ENCODE measurements at places on chromosomes 16 and 17.

DNA sequence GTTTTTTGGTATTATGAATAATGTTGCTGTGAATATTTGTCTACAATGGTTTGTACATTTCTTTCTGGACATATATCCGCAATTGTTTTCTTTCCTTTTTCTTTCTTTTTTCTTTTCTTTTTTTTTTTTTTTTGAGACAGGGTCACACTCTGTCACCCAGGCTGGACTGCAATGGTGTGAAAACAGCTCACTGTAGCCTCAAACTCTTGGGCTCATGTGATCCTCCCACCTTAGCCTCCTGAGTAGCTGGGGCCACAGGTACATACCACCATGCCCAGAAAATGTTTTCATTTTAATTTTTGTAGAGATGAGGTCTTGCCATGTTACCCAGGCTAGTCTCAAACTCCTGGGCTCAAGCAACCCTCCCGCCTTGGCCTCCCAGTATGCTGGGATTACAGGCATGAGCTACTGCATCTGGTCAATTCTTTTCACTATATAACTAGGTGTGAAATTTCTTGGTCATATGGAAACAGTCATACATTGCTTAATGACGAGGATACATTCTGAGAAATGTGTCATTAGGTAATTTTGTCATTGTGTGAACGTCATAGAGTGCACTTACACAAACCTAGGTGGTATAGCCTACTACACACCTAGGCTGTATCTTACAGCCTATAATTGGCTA is 15.2 kb downstream of the IL21R start:
- no peak for DNase-seq

- DNase-seq: no peak
These were observed 22.0 kb upstream of the ALDH3A1 start for GRCh38 chr17:19769946-19770652.

- no peak for DNase-seq
These were observed 312.3 kb upstream of the KCNJ16 start for GRCh38 chr17:69762766-69763165.

DNA sequence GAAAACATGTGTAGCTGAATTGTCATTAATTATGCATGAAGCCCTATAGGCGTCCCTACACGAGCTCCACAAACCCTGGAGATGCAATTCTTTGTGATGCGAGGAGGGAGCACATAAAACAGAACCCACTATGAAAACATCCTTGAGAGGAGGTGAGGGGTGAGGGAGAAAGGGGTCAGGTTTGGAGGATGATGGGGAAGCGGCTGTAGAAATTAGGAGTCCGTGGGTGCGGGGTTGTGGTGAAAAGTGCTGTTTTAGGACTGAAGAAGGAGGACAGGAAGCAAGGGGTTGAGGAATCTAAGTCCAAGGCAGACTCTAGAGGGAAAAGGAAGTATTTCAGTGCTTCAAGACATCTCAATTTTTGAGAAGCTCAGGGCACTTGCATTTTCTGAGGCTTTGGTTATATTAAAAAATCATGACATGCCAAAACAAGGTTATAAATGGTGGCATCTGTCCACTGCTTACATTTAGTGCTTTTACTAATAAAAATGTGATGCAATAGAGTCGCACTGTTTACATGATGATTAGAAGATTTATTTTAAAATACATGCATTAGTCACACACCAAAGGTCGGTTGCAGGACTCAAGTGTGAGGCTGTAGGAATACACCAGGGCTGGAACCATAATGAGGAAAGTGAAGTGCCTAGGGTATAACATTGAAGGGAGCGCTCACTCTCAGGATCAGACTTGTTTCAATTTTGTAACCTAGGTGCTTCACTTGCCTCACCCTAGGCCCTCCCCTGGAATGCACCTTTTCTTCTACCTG is 379.5 kb downstream of the HS3ST4 start:
- no peak for DNase-seq

GRCh38 chr17:68381076-68381900 is 76.0 kb downstream of the WIPI1 start:
- DNase-seq: no peak

- DNase-seq: no peak
These were observed 538 bp upstream of the CCNF start for GRCh38 chr16:2428784-2429033.

DNA sequence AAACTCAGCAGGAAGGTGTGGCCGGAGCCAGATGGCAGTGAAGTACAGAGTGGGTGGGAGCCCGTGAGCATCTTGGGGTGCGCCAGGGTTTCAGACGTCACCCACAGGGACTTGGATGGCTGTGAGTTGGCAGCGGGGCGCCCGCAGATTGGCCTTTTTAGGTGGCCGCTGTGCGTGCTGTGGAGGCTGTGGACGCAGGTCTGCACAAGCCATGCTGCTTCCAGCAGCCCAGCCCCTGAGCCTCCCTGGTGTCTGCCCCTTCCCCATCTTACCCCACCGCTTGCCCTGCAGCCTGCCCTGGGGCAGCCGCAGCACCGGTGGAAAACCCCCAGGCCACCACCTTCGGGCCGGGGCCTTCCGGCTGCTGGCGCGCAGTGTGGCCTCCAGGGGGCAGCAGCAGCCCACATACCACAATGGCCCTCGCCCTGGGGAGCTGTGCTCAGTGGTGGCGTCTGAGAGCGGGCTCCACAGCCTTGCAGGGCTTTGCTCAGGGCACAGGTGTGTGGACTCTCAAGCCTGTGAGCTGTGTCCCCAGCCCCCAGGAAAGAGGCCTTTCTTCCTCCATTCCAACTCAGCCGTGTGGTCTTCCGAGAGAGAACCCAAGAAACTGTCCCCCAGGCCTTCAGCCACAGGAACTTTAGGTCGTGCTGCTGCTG is 11.8 kb downstream of the ENDOV start:
- peak; percentile 81 for DNase-seq

- DNase-seq: no peak
These were observed 9.0 kb upstream of the CCDC154 start for GRCh38 chr16:1453316-1453715.

DNA sequence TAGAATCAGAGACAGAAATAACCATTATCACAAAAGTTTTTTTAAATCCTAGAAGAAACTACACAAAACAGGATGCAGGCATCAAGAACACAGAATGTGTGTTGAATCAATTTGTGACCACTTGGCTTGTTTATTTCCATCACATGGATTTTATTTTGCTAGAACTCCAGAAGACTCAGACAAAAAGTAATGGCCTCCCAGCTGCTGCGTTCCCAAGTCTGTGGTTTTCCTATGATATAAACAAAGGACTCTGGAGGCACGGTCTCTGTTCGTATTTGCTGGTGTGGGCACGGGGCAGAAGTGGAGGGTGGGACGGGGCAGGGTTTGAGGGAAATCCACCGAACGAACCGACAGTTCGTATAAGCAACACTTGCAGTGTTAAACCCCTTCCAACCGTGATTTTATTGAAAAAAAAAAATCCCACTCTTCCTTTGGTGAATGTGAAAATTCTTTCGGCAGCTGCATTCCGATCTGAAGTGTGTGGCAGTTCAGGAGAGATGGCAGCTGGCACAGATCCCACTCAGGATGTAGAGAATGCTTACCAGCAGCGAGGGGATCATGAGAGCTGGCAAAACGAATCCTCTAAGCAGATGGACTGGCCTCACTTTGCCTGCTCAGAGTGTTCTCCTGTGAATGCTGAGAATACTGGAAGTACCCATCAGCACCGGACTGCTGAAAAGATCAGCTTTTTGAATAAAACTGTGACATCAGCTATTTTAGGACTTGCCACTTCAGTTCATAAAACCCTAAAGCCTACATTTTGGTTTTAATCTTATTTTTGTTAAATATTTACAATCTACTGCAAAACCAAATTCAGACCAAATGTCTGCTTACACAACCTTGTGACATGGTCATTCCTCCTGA is 165.2 kb downstream of the VPS53 start:
- no peak for DNase-seq

DNA sequence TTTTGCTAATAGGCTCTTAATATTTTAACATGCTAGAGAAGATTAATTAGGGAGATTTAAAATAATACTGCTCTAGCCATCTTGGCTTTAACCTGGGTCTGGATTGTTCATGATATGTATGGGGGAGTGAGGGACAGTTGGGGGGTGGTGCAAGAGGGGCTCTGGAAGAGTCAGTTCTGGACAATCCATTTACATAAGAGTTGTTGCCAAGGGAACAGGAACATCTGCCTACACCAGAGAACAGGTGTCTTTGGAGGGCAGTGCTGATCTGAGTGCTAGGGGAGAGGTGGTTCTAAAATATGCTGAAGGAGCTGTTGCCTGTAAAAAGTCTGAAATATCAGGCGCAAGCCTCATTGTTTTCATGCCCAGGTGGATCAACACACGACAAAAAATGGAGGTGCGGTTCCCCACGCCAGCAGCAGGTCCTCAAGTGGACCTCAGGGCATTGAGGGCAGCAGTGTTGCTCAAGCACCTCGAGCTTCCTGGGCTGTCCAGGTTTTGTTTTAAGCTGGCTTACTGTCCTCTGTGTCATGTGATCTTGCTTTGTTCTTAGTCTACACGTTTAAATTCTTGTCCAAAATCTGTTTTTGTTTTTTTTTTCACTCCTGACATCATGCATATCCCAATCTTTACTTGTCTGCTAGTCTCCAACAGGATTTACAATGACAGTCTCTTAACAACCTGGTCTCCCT is 25.4 kb upstream of the WSB1 start:
- no peak for DNase-seq

DNA sequence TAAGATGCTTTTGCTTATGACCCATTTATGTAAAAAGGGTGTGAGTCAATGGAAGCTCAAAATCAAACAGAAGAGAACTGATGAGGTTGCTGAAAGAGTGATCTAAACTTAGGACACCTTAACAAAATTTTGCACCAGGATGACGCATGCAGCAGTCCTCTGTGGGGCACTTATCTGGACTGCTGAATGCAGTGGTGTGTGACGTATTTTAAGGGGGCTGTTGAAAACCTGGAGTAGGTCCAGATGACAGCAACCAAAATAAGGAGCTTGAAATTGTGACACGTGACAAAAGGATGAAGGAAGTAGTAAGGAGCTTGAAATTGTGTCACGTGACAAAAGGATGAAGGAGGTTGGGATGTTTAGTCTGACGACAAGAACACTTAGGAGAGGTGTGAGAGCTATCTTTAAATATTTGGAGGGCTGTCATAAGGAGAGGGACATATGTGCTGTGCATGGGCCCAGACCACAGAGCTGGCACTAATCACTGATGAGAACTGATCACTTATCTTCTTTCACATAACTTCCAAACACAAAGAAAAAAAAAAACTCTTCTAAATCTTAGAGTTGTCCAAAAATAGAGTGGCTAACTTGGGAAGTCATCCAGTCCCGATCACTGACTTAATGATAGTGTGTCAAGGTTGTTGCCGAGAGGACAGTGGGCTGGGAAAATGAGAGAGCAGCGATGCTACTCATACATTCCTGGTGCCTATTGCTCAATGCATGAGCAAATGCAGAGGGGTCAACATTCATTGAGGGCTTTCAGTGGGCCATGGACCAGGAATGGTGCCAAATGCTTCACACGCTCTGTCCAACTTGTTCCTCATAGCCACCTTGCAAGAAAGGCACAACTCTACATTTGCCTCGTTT is 264.2 kb upstream of the ZFHX3 start:
- DNase-seq: no peak

DNA sequence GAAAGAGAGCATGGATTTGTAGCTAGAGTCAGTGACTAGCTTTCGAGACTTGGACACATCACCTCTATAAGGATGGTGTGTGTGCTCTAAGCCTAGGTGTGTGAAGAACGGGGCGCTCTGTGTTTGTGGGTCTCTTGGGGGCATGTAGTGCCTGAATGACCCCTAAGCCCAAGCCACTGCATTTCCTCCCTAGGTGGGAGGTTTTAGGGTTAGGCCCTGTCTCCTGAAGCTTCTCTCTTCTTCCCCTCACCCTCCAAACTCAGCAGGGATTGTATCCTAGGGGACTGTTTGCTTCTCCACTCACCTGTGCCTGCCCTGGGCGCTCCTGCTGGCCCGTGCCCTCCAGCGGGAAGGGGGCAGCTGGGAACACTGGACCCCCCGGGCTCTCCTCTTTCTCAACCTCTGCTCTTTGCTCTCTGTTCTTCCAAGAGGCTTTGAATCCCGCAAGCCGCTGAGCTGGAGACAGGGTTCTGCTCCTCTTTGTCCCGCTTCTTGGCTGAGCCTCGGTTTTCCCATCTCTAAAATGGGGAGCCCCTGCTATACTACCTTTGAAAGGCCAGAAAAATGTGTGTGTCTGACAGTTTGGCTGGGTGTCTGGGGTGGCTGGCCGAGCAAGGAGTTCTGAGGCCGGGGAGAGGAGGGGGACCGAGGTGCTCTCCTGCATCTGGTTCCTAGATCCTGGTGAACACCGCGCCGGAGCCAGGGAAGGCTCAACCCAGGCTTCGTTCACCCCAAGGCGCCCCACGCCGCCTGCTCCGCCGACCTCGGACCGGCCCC is 810 bp downstream of the CYGB start:
- no peak for DNase-seq

DNA sequence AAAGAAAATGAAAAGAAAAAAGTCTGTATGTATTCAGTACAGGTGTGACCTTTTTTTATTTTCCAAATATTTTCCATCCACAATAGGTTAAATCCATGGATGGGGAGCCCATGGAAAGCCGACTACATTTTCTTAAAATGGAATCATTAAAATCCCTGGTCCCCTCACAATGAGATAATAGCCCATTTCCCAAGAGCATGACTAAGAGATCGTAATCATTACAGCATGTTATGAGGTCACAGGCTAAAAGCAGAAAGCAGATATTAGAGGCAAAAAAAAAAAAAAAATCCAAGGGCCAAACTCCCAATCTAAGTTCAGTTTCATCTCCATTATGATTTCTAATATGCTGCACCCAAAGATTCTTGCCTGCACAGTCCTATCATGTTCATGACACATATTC is 44.7 kb downstream of the CYTH1 start:
- no peak for DNase-seq

DNA sequence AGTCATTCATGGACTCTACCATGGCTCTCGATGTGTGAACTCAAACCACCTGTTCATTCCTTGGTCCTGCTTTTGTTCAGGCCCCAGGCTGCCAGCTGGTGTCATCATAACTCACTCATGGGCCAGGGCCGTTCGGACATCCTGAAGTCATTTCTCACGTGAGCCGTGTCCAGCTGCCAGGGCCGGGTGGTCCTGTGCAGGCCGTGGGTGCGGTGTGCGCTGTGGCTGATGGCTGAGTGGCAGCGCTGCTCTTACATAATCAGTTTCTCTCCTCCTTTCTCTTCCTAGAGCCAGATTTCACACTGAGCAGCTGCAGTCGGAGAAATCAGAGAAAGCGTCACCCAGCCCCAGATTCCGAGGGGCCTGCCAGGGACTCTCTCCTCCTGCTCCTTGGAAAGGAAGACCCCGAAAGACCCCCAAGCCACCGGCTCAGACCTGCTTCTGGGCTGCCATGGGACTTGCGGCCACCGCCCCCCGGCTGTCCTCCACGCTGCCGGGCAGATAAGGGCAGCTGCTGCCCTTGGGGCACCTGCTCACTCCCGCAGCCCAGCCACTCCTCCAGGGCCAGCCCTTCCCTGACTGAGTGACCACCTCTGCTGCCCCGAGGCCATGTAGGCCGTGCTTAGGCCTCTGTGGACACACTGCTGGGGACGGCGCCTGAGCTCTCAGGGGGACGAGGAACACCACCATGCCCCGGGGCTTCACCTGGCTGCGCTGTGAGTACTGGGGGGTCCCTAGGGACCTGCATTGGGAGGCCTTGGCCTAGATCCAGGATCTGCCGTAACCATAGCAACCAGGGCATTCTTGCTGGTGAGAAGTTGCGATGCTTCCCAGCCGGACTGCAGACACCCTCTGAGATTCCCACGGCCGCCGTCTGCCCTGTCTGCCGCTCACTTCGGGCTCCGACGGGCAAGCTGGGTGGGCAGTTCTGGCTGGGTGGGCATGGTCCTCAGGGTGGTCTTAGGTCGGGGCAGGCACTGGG is at the start of gene IL34:
IL34 (plus strand) TSS at position 300 of the 982 bp plus-strand sequence; CDS start at position 689, 389 bp downstream.
- DNase-seq: no peak

GRCh38 chr16:79195938-79196337 is 404.6 kb downstream of the MAF start:
- no peak for DNase-seq
